Esophagus mucosa (tissue), 1 donor: ENCODE measurements at places on chromosomes 7 and 10.
A peak's percentile ranks its signal among the peaks of the same experiment; 100 is the strongest.

GRCh38 chr7:35334506-35334905, 80.6 kb upstream of the TBX20 start:
- ATAC-seq: no peak

GRCh38 chr7:76282344-76283253, 19.9 kb upstream of the HSPB1 start:
- ATAC-seq: peak; percentile 32

DNA sequence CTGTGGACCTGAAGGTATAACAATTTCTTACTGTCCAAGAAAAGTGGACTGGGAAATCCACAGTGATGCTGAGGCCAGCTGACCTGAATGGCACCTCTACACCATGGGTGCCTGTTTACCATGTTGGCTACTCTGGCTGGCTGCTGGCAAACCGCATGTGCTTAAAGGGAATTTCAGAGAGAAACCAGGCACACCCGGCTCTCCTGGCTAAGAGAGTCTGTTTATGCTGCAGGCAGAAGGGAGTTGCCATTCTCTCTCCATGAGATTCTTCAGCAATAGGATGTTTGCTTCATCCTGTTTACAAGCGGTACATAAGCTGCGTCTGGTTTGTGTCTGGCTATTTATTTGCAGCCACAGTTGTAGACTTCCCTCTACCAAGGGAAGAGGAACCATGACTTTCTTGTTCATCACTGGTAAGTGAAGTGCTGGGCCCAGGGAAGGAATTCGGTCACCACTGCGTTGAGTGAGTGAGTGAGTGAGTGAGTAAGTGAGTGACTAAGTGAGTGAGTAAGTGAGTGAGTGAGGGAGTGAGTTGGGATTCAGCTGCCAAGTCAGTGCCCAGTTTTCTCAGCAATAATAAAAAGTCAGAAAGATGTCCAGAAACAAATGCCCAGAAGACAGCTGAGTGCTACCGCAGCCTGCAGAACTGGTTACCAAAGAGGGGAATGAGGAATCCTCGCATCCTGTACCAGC, 90.4 kb downstream of the COBL start:
- ATAC-seq: peak; percentile 85

GRCh38 chr10:34667177-34667576, 147.9 kb downstream of the PARD3 start:
- ATAC-seq: no peak

GRCh38 chr10:43000651-43001426, 76.0 kb upstream of the RET start:
- ATAC-seq: no peak

GRCh38 chr7:84372712-84373111, 178.1 kb upstream of the SEMA3A start:
- no peak for ATAC-seq

DNA sequence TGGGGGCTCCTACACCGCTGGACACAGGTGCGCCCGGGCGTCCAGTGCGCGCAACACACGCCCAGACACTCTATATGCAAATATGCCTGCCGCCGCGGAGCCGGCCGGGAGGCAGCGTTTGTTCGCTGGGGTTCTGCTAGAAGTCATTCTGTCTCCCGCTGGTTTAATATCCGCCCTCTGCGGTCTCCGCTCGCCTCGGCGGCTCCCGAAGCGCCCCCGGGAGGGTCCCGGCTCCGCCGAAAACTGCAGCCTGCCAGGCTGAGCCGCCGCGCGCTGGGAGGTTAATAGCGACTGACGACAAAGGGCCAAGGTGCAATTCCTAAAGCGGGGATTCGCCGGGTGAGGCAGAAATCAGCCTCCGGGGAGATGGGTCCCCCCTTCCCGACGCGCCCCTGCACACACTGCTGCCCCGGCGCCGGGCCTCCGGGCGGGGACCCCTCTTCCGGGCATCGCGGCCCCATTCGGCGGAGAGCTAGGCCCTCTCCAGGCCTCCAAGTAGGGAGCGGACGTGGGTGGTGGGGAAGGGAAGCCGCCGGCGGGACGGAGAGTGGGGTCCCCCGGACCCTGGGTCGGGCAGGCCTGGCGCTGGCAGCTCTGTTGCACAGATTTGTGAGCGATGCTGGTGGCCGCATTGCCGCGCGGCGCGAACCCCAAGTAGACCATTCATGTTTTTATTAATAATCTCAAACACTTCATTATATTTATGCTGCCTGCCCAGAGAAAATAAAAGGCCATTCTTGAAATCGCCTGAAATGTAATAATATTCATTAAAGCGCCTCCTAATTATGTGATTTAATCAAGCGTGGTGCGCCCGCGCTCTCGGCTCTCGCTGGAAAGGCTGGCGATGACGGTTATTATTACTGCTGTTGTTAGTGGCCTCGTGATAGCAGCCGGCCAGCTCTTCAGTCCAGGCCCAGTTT, 9.1 kb downstream of the EN2 start:
- ATAC-seq: no peak

- ATAC-seq: peak; percentile 43
Measured at GRCh38 chr10:102644646-102645387, 538 bp downstream of the TRIM8 start.

DNA sequence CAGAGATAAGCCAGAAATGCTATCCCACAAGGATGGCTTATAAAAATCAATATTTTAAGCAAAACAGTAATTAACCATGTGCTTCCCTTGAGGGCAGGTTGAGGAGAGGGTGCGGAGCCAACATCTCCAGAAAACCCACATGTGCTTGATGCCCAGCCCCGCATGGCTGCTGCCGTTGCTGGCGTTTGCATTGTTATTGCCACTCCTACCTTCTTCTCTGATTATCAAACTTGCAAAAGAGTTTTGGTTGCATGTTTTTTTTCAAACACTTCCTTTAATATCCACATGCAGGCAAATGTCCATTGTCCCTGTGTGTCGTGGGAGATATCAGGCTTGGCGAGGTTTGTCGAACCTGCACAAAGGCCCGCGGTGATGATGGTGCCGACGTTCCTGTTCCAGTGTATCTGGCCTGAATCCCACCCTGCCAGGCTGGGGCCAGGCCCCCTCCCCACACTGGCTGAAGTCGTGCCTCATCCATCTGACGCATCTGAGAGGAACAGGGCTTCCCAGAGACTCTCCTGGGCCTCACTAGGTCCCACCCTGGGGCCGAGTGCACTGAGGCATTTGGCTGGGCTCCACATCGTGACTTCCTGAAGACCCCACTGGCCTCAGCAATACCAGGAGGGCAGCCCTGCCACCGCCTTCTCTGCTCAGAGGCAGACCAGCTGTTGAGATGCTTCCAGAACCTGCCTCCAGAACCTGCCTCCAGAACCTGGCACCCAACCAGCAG, 40.9 kb downstream of the TCERG1L start:
- ATAC-seq: no peak

- no peak for ATAC-seq
Measured at GRCh38 chr10:86344714-86345161, 21.9 kb downstream of the GRID1 start.

DNA sequence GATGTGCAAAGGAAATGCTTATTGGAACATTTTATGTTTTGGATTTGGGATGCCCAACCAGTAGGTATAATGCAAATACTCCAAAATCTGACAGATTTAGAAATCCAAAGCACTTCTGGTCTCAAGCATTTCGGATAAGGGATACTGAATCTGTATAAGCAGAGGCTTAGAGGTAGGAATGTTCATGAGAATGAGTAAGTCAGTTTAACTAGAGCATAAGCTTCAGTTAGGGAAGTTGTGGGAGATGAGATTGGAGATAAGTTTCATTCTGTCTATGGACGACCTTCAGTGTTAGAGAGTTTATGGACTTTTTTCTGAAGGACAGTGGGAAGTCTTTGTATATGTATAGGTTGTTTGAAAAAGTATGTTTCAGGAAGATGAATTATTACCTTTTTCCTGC, 10.4 kb downstream of the TAX1BP1 start:
- ATAC-seq: no peak
